Glomerular endothelial cell (primary cell): ENCODE measurements at places on chromosomes 16 and 17. TPM values are rescaled to one million over a fixed set of nuclear protein-coding genes. Genes with fewer than 3 reads are reported as not detected.

Gene SARM1
- total RNA-seq: 4.7 and 6.7 TPM in 2 replicates

Gene NXPH3
- 0.63 and 3.9 TPM in 2 replicates for total RNA-seq

Gene RNF43
- total RNA-seq: 0.05 TPM in 1 of 2 replicates, not detected in the other

Gene C16orf89
- total RNA-seq: 0.35 TPM in 1 of 2 replicates, not detected in the other

Gene NPTX1
- 0.99 and 35.0 TPM in 2 replicates for total RNA-seq

Gene FOXC2
- total RNA-seq: 7.1 and 21.7 TPM in 2 replicates

Gene NOTUM
- 0.78 TPM in 1 of 2 replicates, not detected in the other for total RNA-seq

Gene CTRB1
- not detected in 2 replicates for total RNA-seq

Gene PPL
- total RNA-seq: 0.18 and 1.3 TPM in 2 replicates

Gene CACNG5
- total RNA-seq: not detected in 2 replicates

Gene JUP
- 535 and 764 TPM in 2 replicates for total RNA-seq

Gene NOG
- total RNA-seq: 12.1 and 64.4 TPM in 2 replicates

Gene PRRT2
- 0.41 and 0.44 TPM in 2 replicates for total RNA-seq

Gene CLEC10A
- not detected in 2 replicates for total RNA-seq

Gene TBC1D3E
- total RNA-seq: not detected in 2 replicates

Gene BAIAP3
- 1.1 TPM in 2 replicates for total RNA-seq

Gene GNG13
- not detected in 2 replicates for total RNA-seq

Gene SEPTIN1
- total RNA-seq: 0.47 TPM in 1 of 2 replicates, not detected in the other

Gene NOL3
- total RNA-seq: 8.4 and 15.3 TPM in 2 replicates

Gene EMP2
- total RNA-seq: 6.0 and 6.9 TPM in 2 replicates

Gene KRTAP17-1
- not detected in 2 replicates for total RNA-seq

Gene TEKT5
- total RNA-seq: 0.10 and 0.12 TPM in 2 replicates

Gene SOX8
- 0.06 and 0.19 TPM in 2 replicates for total RNA-seq

Gene NDRG4
- 38.4 and 46.9 TPM in 2 replicates for total RNA-seq

Gene CBFA2T3
- total RNA-seq: 0.05 and 0.23 TPM in 2 replicates

Gene NME1
- 127 and 150 TPM in 2 replicates for total RNA-seq

Gene TMEM107
- total RNA-seq: 24.9 and 25.5 TPM in 2 replicates

Gene KRT33A
- not detected in 2 replicates for total RNA-seq

Gene MT2A
- 281 and 297 TPM in 2 replicates for total RNA-seq

Gene ATP2A1
- 0.19 and 0.53 TPM in 2 replicates for total RNA-seq

Gene ATAD5
- total RNA-seq: 3.1 and 3.7 TPM in 2 replicates

Gene VAT1
- 602 and 750 TPM in 2 replicates for total RNA-seq

Gene KRTAP3-2
- not detected in 2 replicates for total RNA-seq

Gene FMNL1
- 3.4 and 4.6 TPM in 2 replicates for total RNA-seq

Gene LHX1
- total RNA-seq: 1.3 and 5.6 TPM in 2 replicates

Gene EME1
- total RNA-seq: 2.7 and 3.9 TPM in 2 replicates
